Neuronal stem cell (in vitro differentiated cells): ENCODE measurements at places on chromosomes 12 and 14.

DNA sequence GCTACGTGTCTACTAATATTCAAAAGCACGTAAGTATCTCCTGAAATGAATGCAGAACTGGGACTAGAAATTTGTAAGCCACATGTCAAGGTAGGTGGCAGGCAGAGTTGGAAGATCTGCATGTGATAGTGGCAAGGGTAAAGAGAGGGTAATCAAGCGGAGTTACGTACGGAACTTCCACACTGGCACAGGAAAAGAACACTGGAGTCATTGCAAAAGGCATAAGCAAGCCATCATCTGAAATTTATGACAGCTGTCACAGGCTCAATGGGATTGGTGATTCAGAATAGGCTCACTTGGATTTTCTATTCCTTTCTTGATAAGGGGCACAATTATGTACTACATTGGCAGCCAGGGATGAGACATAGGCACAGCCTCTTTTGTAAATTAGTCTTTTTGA, 245.3 kb downstream of the PDZRN4 start:
- no peaks in the 10 kb centered on the region for H3K27me3 ChIP-seq
- peaks cover 10% of the 10 kb centered on the region for H3K4me1 ChIP-seq
- H3K4me3 ChIP-seq = no peak overlapping the region
- no peak for DNase-seq

- H3K27me3 ChIP-seq = no peaks in the 10 kb centered on the region
- DNase-seq = no peak
- peaks cover 13% of the 10 kb centered on the region for H3K4me1 ChIP-seq
- H3K27ac ChIP-seq = no peak overlapping the region
- H3K4me3 ChIP-seq = no peak overlapping the region
These were observed 13.8 kb downstream of the TSPAN9 start for GRCh38 chr12:3091038-3091319.

- H3K27ac ChIP-seq = no peak overlapping the region
- H3K4me3 ChIP-seq = no peak overlapping the region
- peaks cover 4% of the 10 kb centered on the region for H3K4me1 ChIP-seq
- no peak for DNase-seq
These were observed 136.5 kb downstream of the FBXL14 start for GRCh38 chr12:1457901-1458300.

DNA sequence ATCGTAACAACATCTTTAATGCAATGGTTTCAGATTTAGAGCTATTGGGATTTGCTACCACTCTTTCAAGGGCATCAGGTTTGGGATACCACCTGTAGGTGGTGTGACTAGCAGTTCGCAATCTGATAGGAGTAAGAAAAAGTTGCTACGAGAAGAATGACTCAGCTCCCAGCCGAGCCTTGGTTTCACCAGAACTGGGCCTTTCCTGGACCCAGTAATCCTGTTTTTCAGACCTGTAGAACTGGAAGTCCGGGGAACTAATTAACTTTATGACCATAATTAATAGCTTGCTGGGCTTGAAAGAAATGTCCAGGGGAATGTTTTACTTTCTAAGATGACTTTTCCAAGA, 770 bp downstream of the ABHD4 start:
- peaks cover 6% of the 10 kb centered on the region for H3K4me1 ChIP-seq
- H3K27ac ChIP-seq = peak overlapping the region; percentile 53
- H3K36me3 ChIP-seq = peaks cover 14% of the 10 kb centered on the region
- no peak for DNase-seq
- no peaks in the 10 kb centered on the region for H3K27me3 ChIP-seq

DNA sequence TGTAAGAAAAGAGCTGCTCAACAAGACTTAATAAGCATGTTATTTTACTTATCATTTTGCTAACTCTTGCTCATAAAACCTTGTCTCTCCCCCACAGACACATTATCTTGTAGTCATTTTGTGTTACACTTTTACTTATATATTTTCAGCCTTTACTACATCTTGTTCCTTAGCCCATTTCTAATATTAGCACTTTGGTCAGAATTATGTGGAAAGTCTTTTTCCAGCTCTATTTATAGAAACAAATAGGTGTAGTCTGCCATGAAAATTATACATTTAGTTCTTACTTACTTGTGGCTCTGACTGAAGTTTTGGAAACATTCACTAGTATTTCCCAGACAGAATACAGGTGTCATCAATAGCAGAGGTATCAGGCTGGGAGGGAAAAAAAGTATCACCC, 76.1 kb downstream of the TMEM116 start:
- H3K36me3 ChIP-seq = peaks cover 4% of the 10 kb centered on the region
- no peak overlapping the region for H3K27ac ChIP-seq
- DNase-seq = no peak
- H3K4me1 ChIP-seq = no peaks in the 10 kb centered on the region

DNA sequence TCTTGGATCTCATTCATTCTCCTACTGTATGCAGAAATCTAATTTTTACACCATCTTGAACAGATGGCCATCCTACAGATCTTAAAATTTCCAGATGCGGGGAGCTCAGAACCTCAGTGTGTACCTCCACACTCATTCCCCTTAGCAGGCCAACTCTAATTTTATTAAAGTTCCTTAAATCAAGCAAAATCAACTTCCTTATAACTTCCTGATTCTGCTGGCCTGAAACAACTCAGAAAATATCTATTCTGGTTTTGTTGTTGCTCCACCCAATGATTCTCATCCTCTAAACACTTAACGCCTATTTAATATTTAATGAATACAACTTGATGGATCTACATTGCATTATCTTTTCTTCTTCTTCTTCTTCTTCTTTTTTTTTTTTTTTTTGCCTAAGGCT, 3.1 kb downstream of the EMP1 start:
- H3K36me3 ChIP-seq = no peaks in the 10 kb centered on the region
- no peak for DNase-seq
- H3K4me3 ChIP-seq = no peak overlapping the region
- no peak overlapping the region for H3K27ac ChIP-seq
- H3K27me3 ChIP-seq = no peaks in the 10 kb centered on the region

DNA sequence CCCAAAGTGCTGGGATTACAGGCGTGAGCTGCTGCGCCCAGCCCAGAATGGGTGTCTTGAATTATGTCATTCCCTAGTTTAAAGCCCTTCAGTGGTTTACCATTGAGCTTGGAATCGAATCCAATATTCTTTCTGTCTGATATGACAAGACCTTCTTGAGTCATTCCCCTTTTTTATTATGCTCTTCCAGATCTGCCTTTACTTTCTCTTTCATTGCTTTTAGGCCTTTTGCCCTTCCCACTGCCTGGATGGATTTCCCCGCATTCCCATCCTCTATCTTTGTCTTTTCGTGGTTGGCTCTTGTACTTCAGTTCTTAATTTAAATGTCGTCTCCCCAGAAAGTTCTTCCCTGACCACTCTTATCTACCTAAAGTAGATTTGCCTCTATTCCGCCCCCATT, 1.6 kb downstream of the TRAFD1 start:
- no peaks in the 10 kb centered on the region for H3K27me3 ChIP-seq
- H3K36me3 ChIP-seq = no peaks in the 10 kb centered on the region
- H3K4me1 ChIP-seq = peaks cover 3% of the 10 kb centered on the region
- H3K4me3 ChIP-seq = no peak overlapping the region
- no peak overlapping the region for H3K27ac ChIP-seq

DNA sequence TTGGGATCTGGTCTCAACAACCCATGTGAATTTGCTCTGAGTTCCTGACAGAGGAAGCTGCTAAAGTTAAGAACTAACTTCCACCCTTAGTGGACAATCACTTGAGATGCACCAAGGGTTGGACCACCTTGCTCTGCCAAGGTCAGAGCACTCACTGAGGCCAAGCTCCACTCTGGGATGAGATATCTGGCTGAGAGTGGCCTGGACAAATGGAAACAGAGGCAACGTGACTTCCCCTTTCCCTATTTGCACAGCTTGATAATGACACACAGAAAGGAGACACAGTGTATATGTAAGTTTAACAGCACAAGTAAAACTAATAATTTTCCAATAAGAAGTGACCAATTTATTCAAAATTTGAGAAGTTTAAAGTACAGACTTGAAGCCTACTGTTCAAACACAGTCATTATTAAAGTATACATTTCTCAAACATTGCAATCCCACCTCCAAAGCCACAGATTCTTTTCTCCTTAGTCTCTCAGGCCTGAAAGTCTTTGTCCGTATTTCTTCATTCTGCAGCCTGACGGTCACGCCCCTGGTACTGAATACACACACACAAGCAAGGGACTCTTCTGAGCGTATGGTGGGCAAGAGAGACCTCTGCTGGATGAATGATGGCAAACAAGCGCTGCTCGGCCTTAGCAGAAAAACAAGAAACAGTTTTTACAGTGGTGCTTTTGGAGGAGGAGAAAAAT, 28.6 kb downstream of the TMEM30B start:
- peak; percentile 76 for DNase-seq
- H3K27ac ChIP-seq = no peak overlapping the region
- H3K36me3 ChIP-seq = no peaks in the 10 kb centered on the region
- H3K4me3 ChIP-seq = no peak overlapping the region
- H3K4me1 ChIP-seq = no peaks in the 10 kb centered on the region

GRCh38 chr12:49916129-49916919, 12.6 kb upstream of the FAIM2 start:
- peaks cover 31% of the 10 kb centered on the region for H3K27me3 ChIP-seq
- peaks cover 6% of the 10 kb centered on the region for H3K4me1 ChIP-seq
- H3K4me3 ChIP-seq = no peak overlapping the region
- DNase-seq = no peak
- no peak overlapping the region for H3K27ac ChIP-seq
- H3K36me3 ChIP-seq = no peaks in the 10 kb centered on the region

DNA sequence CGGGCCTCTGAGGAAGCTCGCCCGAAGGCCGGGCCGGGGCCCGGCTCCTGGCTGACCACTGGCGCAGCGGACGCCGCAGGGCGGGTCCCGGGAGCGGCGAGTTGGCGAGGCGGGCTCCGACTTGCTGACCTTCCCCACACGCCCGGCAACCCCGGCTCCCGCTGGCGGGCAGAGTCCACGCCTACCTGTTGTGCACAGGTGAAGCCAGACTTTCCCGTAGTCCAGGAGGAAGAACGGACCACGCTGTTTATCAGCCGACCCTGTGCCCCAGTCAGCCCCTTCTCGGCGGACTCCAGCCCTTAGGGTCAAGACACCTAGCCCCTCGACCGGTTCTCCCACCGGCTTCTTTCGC, 407 bp downstream of the HEATR5A start:
- no peaks in the 10 kb centered on the region for H3K4me1 ChIP-seq
- DNase-seq = no peak
- no peaks in the 10 kb centered on the region for H3K36me3 ChIP-seq

GRCh38 chr12:126688556-126688955, 1578.4 kb upstream of the TMEM132C start:
- H3K4me1 ChIP-seq = no peaks in the 10 kb centered on the region
- H3K27me3 ChIP-seq = no peaks in the 10 kb centered on the region
- DNase-seq = no peak

DNA sequence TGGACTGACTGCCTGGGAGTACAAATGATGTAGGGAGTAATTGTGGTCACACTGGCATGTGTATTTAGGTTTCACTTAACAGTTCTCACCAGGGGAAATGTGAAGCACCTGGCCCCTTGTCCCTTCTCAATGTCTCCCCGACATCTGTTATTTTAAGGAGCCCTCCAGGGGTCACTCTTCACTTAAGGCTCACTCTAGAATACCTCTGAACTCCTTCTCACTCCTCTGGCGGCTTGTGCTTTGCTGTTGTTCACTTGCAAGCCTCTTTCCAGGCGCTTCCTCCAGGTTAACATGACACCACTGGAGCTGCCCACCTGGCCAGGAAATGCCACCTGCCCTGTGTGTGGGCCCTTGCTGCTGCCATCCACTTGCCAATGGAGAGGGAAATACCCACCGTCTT, 56.5 kb upstream of the GZMB start:
- H3K4me3 ChIP-seq = no peak overlapping the region
- H3K36me3 ChIP-seq = no peaks in the 10 kb centered on the region
- no peak overlapping the region for H3K27ac ChIP-seq
- no peaks in the 10 kb centered on the region for H3K27me3 ChIP-seq
- H3K4me1 ChIP-seq = no peaks in the 10 kb centered on the region

- H3K4me3 ChIP-seq = no peak overlapping the region
- H3K36me3 ChIP-seq = no peaks in the 10 kb centered on the region
- no peak overlapping the region for H3K27ac ChIP-seq
- H3K4me1 ChIP-seq = peaks cover 9% of the 10 kb centered on the region
These were observed 847 bp upstream of the WNT10B start for GRCh38 chr12:48972213-48972951.

DNA sequence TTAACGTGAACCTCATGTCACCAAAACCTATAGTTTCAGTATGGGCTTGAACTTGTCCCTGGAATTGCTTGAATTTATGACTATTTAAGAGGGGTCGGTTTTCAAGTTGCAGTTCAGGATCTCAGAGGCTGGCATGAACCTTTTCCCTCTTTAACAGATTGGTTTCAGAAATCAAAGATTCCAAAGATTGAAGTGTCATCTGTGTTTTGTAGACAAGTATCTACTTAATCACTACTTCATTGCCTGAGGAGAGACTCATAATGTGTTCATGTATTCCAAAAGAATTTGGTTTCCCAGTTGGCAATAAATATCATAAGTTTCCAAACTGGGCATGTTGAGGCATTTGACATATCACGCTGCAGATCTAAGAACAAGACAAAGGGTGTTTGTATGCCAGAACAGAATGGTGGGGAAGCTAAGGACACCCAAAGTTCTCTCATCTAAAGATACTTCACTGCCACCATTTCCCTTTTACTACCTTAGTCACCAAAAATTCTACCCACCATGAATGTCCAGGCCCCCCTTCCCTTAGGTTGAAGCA, 199.5 kb downstream of the NUAK1 start:
- H3K4me3 ChIP-seq = no peak overlapping the region
- no peaks in the 10 kb centered on the region for H3K27me3 ChIP-seq
- H3K4me1 ChIP-seq = peaks cover 6% of the 10 kb centered on the region
- no peak for DNase-seq
- H3K27ac ChIP-seq = no peak overlapping the region

DNA sequence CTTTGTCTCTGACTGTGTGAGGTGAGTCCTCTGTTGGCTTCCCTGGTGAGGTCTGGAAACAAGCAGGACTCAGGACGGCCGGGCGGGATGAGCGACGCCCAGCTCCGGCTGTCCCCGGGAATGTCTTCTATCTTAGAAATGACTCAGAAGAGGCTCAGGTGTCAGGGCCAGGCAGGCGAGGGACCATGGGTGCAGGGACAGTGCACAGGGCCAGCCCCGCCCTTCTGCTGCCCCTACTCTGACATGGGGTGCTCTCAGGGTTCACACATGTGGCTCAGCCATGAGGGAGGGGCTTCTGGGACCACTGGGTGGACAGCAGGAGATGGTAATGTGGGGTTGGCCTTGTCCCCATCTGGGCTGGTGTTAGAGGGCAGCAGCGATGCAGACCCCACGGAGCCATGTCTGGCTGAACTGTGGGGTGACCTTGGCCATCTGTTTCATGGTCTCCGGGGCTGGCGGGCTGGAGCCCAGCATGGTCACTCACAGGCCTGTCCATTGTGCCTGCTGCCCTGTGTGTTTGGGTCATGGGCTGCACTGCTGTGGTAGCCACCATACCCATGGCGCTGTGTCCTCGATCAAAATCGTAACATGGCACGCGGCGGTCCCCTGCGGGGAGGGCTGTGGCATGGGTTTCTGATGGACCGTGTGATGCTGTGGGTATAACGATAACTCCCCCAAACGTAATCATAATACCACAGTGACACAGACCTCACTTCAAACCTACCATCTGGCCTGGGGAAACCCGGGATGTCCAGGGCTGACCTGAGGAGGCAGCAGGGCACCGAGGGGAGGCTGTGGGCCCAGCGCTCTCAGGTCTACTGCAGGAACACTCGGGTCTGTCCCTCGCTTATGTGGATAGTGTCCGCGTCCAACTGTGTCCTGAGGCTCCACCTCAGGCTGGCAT, 368.8 kb downstream of the TMEM121 start:
- no peak for DNase-seq
- H3K36me3 ChIP-seq = no peaks in the 10 kb centered on the region
